ENCODE measurements at places on chromosomes 11 and 22.

- DNase-seq, result no peak
These were observed 33.9 kb downstream of the AAMDC start for GRCh38 chr11:77854838-77855237.

DNA sequence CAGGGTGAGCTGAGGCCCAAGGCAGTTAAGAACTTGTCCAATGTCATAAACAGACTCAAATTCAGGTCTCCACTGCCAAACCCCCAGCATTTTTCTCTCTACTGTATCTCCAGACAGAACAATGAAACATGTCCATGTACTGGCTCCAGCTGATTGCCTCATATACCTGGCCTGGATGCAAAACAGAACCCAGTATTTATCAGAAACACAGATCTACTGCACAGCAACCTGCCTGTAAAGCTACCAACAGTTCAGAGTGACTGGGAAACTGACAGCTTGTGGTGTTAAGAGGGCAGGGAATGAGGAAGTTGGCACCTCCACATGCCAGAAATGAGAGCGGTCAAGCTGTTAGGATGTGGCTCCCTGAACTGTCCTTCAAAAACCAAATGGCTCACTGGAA is 41.6 kb downstream of the C11orf71 start:
- no peak for DNase-seq

GRCh38 chr22:43113526-43114251 is 3.1 kb downstream of the BIK start:
- no peak for DNase-seq

DNA sequence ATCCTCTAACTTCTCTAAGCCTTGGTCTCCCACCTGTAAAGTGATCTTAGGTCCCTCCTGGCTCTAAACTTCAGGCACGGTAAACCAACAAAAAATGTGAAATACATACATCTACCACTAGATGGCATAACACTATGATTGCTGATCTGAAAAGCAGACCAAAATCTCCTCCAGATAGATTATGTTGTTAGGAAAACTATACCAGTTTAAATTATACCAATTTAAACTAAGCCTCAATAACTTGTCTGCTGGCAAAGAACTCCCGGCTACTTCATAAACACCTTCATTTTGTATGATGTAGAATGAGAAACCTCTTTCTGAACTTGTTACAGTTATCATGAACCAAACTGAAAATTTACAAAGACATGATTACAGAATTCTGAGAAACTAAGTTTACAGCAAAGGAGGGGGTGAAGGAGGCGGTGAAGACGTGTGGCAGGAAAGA is 85.9 kb downstream of the SBF2 start:
- no peak for DNase-seq

DNA sequence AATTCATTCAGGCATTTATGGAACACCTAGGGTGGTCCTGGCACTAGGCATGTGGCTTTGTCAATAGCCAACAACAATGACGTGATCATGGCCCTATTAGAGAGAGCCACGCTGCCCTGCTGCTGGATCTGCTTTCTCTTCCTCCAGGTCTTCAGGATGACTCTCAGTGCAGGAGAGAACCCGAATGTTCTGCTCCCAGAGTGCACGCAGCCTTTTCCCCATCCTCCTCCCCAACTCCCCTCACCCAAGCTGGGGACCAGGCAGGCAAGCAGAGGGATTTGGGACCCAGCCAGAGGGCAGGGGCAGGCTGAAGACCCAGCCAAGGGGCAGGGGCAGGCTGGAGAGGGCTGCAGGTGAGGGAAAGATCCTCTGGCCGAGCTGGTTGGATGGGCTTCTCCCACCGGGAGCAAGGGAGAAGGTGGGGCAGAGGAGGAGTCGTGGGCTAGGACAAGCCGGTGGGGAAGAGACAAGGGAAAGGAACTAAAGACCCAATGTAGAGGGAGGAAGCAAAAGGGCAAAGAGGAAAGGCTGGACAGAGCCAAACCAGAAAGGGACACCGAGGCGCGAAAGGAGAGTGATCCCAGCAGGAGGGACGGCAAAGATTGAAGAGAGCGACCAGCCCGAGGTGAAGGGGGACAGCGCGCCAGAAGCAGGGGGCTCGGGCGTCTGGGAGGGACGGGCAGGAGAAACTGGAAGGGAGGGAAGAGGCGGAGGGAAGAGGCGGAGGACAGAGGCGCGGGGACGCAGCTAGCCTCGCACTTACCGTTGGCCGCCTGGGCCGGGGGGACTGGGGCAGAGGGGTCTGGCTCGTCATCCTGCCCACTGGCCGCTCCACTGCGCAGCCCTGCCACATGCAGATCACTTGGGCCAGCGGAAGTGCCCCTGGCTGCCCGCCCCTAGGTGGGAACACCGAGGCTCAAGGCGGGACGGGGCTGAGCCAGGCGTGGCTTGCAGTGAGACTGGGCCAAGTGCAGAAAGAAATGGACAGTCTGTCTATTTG is at the start of gene KCTD14:
Gene KCTD14, minus strand, starts transcription at position 880 of the 1,000 bp plus-strand sequence. Its CDS starts 27 bp downstream, at position 853.
- DNase-seq, result no peak

DNA sequence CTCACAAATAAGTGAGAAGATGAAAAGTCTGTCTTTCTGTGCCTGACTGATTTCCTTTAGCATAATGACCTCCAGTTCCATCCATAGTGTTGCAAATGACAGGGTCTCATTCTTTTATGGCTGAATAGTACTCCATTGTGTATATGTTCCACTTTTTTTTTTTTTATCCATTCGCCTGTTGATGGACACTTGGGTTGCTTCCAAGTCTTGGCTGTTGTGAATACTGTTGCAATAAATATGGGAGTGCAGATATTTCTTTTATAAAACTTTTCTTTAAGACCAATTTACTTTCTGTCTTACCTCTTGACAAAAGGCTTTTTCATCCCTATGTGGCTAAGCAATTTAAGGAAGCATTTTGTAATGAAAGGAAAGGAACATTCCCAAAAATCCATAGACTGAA is 104.6 kb downstream of the MUC15 start:
- no peak for DNase-seq

GRCh38 chr22:20624161-20624616 is 116.8 kb downstream of the MED15 start:
- no peak for DNase-seq

DNA sequence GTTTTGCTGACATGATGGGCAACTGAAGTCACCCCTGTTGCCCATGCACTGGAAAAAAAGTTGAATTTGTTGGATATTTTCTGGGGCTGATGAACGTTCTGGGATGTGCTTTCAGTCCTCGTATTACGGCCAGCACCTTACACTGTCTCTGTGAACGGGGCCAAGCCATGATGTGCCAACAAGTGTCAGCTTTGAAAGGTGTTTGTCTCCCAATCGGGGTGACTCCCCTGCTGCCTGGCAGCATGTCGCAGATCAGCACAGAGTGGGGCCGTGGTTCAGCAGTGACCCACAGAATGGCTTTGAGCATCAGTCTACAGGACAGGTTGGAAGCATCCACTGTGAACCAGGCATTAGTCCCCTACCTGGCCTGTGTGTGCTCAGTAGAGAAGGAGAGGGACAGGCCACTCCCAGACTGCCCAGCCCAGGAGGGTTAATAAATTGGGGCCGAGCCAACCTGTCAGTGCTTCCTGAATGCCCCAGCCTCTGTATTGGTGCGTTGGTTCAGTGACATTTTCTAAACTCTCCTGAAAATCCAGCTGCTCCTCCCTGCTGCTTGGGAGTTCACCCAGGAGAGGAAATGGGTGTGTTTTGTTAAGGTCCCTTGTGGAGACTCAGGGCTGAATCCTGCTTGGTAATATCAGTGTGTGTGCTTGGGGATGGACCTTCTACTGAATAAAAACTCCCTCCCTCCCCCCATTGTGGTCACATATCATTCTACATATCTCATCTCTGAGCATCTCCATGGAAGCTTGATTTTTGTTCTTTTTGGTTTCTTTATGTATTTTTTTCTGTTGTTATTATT is 50.7 kb upstream of the TTC12 start:
- no peak for DNase-seq

- DNase-seq, result no peak
These were observed 23.6 kb upstream of the ALX4 start for GRCh38 chr11:44333271-44334218.

GRCh38 chr11:6653097-6653496 is 2.5 kb downstream of the DCHS1 start:
- DNase-seq, result no peak

GRCh38 chr11:134613646-134614045 is 201.6 kb upstream of the B3GAT1 start:
- no peak for DNase-seq

GRCh38 chr11:40514124-40514523 is 945.3 kb downstream of the LRRC4C start:
- no peak for DNase-seq

DNA sequence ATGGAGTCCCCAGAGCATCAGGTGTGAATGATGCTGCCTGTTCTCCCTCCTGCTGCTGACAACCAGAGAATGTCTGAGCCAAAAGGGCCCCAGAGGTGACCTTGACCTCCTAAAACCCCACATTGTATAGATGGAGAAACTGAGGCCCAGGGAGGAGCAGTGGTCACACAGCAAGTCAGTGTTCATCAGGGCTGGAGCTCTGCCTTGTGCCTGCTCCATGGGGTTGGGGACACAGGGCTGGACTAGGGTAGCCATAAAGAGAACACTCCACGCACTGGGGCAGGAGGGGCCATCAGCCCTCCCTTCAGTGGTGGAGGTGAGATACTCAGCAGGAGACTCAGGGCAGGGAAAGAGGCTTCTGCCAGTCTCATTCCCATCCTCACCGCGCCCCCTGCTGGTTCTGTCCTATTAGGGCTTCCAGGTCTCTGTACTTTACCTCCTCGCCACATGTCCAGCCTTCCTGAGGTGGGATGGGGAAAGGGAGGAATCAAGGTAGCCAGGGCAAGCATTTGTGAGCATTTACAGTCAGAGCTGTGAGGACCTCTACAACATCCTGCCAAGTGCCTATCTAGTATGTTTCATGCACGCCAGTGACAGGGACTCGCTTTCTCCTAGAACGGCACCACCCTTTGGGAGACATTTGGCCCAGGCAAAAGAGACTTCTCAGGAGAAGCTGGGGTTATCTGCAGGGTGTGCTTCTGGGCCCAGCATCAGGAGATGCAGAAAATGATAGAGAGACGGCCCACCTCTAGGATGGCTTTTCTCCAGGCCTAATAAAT is 43.2 kb downstream of the NEU3 start:
- DNase-seq, result no peak

DNA sequence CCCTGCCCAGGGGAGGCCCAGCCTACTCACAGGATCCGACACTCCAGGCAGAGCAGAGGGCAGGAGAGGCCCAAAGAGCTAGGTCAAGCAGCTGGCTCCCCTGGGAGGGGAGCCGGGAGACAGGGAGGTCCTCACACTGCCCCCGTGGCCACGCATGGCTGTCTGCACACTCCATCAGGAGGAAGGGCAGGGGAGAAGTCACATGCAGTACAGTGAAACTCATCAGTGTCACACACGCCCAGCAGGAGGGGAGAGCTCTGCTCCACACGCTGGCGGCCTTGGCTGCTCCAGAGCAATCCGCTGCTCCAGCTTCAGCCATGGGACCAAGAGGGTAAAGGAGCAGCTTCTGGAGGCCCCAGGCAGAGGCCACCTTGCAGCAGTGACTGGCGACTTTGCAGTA is 14.3 kb downstream of the TCIRG1 start:
- DNase-seq, result no peak

GRCh38 chr11:117815262-117815803 is 9.2 kb downstream of the FXYD2 start:
- no peak for DNase-seq

- DNase-seq, result no peak
These were observed 19.3 kb downstream of the RFPL1 start for GRCh38 chr22:29457730-29458129.

GRCh38 chr11:14529321-14529720 is 9.1 kb upstream of the PSMA1 start:
- no peak for DNase-seq

DNA sequence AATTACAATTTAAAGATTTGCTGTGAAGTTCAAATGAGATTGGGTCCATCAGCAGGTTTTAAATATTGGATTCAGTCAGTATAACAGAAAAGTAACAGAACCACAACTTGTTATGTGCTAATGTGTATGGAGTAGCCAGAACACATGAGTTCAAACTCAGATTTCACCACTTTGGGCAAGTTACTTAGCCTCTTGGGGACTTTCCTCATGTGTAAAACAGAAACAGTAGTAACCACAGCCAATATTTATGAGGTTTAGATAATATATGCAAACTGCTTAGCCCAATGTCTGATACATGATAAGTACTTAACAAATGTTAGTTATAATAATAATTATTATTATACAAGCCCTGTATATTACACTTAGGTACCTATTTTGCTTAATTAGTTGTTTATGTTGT is 21.8 kb upstream of the SLC5A12 start:
- no peak for DNase-seq

- DNase-seq, result no peak
These were observed at the start of gene SCN2B for GRCh38 chr11:118175993-118176777. Gene SCN2B, minus strand, starts transcription at chr11:118176639. Its CDS starts 208 bp downstream, at chr11:118176431.

- DNase-seq, result no peak
These were observed 723 bp upstream of the CD82 start for GRCh38 chr11:44564670-44565210.

GRCh38 chr22:26687439-26687838 is 30.1 kb downstream of the MIAT start:
- no peak for DNase-seq

DNA sequence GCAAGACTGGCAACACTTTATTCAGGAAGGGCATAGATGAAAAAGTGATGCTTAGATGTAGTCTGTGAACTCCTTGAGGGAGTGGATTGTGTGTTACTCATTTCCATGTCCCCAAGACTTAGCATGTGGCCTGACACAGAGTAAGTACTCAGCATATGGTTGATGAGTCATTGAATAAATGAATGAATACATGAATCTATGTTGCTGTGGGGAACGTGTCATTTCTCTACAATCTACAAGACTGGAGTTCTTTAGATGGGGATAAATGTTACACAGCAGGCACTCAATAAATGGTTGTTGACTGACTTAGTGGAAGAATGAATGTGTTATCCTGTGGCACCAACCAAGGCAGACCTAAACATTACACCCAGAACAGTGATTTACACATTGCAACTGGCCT is 17.9 kb downstream of the BPIFC start:
- DNase-seq, result no peak

DNA sequence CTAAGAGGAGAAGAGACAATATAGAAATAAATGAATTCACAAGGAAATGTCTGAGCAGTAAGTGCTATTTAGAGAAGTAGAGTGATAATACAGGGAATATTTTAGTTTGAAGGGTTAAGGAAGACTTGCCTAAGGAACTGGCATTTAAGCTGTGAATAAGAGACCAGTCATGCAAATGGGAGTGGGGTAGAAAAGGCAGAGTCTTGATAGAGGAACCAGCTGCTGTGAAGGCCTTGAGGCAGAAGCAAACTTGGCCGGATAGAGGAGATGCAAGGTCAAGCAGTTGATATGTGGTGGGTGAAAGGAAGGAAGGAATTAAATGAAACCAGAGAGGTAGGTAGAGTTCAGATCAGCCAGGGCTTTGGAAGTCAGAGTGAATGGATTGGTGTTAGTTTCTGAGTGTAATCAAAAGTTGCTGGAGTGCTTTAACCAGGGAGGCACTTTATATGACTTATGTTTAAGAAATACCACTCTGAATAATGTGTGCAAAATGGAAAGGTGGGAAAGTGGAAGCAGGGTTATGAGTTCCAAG is 198.4 kb upstream of the SESN3 start:
- DNase-seq, result no peak

GRCh38 chr11:16211407-16211806 is 144.9 kb downstream of the SOX6 start:
- no peak for DNase-seq

Measured in cortex of kidney (tissue), 1 donor.